ENCODE measurements at places on chromosomes 7 and 10. TPM values are rescaled to one million over a fixed set of nuclear protein-coding genes. Genes with fewer than 3 reads are reported as not detected.
A peak's percentile ranks its signal among the peaks of the same experiment; 100 is the strongest.

DNA sequence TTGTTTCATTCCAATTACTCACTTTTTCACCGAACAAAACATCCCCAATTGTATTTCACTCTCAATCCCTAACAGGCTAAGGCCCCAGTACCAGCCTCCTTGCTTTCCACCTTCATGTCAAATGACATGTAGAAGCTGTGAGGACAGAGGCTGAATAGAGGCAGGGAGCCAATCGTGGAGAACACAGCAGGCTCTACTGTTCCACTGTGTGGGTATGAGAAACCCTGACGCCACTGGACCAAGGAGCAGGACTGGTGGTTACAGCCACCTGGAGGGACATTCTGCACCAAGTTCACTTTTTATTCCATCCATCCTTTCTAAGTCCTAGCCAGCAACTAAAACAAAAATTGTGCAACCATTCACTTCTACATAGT is 502.8 kb downstream of the SORCS1 start:
- no peak for DNase-seq

DNA sequence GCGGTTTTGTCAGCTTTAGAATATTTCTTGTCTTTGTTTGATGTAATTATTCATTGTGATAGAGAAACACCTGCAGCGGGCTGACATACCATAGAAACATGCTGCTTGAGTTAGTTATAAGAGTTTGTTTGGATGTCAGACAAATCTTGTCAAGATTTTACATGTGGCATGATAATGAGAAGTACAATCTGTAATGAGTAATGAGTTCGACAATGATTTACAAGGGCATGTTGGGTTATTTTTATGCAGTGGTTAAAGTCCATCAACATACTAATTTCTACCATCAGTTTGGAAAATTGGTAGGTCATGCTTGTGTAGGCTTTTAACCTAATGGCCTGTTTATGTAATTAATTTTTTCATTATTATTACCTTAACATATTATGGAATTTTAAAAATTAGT is 31.3 kb downstream of the FZD1 start:
- no peak for DNase-seq

DNA sequence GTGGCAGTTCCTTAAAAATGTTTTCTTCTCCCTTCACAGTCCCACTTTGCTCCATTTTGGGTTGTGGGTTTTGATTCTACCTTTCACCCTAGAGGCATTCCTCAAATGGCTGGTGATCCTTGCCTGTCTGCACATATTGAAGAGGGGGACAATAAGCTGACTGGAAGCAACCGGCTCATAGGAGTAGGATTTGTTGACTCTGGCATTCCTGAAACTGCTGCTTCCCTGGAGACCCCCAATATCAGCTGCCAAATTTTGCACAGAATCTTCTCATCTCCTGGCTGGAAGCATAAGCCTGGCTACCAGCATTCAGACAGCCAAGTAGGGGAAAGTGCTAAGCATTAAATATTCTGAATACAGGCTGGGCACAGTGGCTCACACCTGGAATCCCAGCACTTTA is 53.7 kb downstream of the KIF5B start:
- DNase-seq = no peak

DNA sequence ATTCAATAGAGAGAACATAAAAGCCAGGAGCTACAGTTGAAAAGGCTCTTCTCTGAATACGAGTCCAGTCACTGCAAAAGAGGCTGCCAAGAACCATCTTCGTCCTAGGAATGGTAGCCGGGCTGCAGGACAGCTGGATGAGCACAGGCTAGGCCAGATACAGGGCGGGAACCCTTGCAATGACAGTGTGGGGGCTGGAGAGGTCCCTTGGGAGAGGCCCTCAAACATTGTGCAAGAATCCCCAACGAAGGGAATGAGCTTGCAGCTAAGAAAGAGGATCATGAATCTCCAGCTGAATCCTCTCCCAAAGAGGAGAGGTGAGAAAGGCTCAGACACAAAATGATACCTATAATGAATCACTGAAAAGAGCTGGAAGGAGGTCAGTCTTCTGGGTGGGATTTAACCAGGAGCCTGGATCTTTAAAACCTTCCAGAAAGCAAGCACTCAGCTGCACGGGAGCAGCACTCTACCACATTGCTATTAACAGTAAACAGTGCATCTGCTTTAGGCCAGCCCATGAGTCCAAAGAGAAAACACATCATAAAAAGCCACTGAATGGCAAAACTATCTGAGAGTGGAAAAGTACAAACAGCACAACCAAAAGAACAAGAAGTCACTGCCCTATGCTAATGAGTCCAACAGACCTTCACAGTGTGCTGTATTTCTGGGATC is 287.9 kb downstream of the TNS3 start:
- peak; percentile 30 for DNase-seq

- DNase-seq = no peak
Measured at GRCh38 chr7:156222151-156222550, 409.9 kb upstream of the SHH start.

DNA sequence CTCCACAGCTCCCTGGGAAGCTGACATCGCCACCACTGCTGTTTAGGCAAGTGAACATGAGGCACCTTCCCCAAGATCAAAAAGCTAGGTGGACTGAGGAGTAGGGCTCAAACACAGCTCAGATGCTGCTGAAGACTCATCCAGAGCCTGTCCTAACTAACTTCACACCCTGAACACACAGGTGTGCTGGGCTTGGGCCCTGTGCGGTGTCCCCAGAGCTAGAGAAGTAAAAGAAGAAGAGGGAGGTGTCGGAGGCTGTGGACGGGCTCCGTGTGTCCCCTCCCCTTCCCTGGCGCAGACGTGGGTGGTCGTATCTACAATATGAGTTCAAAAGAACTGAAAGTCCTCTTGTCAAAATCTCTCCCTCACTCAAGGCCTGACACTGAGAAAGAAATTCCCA is 373.4 kb upstream of the MGMT start:
- DNase-seq = no peak

DNA sequence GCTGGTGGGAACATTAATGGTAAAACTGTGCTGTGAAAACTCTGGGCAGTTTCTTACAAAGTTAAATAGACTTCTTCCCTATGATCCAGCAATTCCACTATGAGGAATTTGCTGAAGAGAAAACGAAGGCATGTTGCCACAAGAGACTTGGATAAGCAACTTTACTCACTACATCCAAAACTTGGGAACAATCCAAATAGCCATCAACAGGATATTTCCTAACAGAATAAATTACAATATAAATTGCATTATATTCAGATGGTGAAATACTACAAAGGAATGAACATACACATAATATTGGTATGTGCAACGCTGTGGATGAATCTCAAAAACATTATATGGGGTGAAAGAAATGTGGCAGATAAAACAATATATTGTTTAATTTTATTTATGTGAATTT is 21.4 kb upstream of the MKI67 start:
- peak; percentile 44 for DNase-seq

DNA sequence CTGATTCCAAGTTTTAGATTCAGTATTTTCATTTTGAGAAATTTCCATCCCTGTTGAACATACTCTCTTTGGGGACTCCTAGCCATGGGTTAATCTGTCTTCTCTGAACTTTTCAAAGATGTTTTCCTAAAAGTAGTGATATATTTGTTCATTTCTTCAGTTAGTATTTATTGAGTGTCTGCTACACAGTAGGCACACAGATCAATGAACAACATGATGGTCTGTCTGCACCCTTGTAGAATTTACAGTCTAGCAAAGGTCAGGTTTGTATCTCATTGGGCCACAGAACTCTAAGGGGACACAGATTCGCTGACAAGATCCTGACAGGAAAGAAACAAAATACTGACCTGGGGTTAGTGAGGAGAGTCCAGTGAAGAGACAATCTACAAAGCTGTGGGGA is 42.2 kb upstream of the PAPSS2 start:
- no peak for DNase-seq

GRCh38 chr7:107874605-107875446 is 16.2 kb upstream of the DLD start:
- no peak for DNase-seq

GRCh38 chr7:84637568-84638338 is 443.2 kb upstream of the SEMA3A start:
- DNase-seq = peak; percentile 51

DNA sequence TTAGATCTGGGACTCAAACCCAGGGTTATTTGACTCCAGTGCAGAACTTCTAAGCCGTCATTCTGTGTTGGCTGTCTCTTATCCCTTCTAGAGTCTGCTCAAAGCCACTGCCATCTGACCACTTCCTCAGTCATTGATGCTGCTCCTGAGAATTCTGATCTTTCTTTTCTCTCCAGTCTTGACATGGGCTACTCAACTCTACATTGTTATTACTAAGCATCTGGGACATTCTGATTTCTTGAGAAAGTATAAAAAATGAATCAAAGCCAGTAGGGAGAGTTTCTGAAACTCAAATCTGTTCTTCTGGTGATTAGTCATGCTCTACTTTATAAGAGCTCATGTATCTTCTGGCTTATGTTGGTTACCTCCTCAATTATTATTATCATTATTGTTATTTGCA is 48.7 kb downstream of the ANK3 start:
- no peak for DNase-seq

DNA sequence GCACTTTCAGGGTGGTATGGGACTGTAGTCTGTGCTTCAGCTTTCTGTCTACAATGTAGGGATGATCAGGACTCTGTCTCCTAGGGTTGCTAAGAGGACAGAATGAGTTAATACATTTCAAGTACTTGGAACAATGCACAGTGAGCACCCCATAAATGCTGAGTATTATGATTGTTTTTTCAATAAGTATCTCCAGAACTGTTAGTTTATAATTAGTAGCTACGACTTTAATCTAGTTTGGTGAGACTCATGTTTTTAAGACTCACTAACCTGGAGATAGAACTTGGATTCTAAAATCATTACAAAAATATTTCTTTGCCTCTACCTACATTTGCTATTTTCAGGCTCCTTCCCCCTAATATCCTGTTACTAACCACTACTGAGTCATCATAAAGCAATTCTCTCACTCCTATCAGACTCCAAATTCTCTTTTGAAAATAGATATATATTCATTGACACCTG is 95.3 kb downstream of the CPED1 start:
- no peak for DNase-seq

DNA sequence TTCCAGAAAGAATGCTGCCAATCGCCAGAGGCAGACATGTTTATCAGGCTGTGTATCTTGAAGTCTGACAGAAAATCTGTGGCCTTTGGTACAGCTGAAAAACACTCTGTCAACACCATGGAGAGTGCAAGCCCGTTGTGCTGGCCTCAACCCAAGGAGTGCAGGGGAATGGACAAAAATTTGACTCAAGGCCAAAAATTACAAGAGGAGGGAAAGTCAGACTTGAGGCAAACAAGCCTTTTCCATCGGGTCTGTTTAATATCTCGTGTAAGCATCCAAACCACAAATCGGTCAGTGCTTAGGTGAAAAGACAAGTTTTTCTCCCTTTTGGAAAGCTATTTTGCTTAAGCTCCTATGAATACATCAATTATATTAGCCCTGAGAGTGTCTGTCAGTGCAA is 305.3 kb upstream of the NFE2L3 start:
- no peak for DNase-seq

GRCh38 chr7:128814499-128814898 is 15.7 kb upstream of the FLNC start:
- no peak for DNase-seq

- no peak for DNase-seq
Measured at GRCh38 chr7:44650772-44651171, 44.3 kb downstream of the OGDH start.

The SYPL1 gene
- 77.9 TPM for polyA plus RNA-seq

The CHPF2 gene
- 42.6 TPM for polyA plus RNA-seq

The MUC3A gene
- not detected for polyA plus RNA-seq

The ECHDC3 gene
- 13.4 TPM for polyA plus RNA-seq

The LEP gene
- 0.05 TPM for polyA plus RNA-seq

The PDZD7 gene
- 0.53 TPM for polyA plus RNA-seq

The EBLN1 gene
- polyA plus RNA-seq = not detected

The PDAP1 gene
- 45.5 TPM for polyA plus RNA-seq
